Transverse colon (tissue), 4 donors: ENCODE measurements at places on chromosomes 1 and 21.

- no peak for DNase-seq
These were observed 1.7 kb upstream of the LAD1 start for GRCh38 chr1:201400852-201401230.

- no peak for DNase-seq
These were observed 78.1 kb downstream of the RERE start for GRCh38 chr1:8739377-8739776.

DNA sequence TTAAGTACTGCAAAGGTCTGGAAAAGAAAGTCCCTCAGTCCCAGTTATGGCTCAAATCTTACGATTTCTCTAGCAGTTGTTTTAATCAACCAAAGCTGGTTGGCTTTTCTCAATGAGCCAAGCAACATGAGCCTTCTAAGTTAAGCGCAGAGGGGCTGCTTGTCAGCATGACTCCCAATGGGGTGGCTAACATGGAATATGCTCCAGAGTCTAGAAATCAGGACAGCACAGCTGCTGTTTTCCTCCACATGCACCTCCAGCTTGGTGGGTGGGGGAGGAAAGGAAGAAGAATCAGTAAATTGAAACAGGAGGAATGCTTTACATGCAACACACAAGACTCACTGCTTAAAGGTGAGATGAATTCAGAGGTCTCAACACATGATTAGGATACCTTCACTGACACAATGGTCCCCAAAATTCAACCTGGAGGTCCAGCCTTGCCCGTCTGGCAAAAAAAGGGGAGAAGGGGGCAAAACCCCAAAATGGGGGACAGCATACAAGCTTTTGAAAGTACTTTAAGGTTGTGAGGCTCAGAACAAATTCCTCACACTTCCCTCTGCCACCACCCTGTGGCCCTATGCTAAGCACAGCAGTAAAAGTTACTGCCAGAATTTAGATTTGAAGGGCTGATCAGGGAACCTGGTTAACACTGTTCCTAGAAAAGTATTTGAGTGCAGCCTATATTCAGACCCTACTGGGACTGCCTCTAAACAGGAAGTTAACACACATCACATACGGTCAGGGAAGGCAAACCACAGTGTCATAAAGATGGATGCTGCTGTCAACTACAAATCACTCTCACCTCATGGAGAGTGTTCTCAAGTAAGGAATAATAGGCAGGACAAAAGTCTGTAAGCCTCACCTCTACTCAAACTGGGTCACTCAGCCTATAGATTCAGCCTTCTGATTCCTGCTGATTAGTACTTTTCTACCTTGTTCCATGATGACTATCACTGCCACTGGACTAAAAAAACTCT, 2.6 kb downstream of the GATAD2B start:
- no peak for DNase-seq

DNA sequence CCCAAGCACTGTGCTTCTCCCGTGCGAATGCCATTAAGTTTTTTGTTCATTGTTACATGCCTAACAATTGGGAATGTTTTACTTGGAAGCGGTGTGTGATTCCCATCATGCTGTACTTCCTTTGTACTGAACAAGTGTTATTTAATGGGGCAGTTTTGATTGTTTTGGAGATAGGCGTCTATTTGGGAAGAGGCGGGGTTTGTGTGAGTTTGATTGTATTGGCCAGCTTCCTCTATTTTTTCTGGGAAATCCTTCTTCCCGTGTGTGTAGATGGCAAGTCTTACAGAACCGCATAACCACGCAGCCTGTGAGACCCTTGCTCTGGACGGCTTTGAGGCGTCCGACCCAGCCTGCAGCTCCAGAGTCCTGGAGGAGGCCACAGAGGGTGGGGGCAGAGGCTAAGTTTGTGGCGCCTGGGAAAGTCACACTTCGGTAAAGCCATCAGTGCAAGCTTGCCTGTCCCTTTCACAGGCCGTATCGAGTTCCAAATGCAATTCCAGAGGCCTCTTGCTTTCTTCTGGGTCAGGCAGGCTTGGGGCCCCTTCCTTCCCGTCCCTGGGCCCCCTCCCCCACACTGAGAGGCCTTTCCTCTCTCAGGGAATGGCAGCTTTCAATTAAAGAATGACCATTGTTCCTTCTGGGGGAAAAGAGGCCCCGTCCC, 210.3 kb downstream of the TOMM20 start:
- DNase-seq = peak; percentile 17

- no peak for DNase-seq
These were observed 25.2 kb upstream of the KIF26B start for GRCh38 chr1:245129319-245130240.

DNA sequence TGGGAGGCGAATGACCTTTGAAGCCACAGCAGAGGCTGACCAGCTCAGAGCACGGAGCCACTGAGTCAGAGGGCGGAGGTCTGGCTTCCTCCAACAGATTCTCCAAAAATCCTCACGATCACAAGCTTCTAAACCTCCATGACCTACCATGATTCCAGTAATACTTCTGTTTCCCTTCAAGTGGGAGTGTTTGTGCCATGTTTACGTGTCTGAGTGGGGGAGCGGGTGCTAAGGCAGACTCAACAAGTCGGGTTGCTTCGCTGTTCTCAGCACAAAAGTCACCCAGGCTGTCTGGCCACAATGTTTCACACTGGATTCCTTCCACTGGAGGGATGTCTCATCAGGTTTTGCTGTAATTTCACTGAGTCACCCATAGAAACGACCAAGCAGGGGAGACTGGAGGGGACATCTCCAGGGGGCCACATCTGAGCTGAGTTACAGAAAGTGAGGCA, 86.2 kb downstream of the SLC66A1 start:
- peak; percentile 39 for DNase-seq

DNA sequence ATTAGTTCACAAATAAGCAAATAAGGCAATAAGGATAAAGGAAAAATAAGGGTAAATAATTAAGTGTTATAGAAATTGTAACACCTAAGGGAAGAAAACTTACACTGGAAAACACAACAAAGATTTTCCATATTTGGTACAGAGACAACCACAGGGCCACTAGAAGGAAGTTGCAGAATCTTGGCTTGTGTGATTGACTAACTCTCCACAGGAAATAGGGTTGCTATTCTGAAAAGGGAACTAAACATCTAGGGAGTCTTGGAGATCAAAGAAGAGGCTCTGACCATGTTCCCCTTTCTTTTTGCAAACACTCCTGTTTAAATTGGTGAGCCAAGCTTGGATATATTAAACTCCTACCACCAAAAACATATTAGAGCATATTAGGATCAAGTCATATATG, 59.1 kb downstream of the APCS start:
- DNase-seq = no peak

DNA sequence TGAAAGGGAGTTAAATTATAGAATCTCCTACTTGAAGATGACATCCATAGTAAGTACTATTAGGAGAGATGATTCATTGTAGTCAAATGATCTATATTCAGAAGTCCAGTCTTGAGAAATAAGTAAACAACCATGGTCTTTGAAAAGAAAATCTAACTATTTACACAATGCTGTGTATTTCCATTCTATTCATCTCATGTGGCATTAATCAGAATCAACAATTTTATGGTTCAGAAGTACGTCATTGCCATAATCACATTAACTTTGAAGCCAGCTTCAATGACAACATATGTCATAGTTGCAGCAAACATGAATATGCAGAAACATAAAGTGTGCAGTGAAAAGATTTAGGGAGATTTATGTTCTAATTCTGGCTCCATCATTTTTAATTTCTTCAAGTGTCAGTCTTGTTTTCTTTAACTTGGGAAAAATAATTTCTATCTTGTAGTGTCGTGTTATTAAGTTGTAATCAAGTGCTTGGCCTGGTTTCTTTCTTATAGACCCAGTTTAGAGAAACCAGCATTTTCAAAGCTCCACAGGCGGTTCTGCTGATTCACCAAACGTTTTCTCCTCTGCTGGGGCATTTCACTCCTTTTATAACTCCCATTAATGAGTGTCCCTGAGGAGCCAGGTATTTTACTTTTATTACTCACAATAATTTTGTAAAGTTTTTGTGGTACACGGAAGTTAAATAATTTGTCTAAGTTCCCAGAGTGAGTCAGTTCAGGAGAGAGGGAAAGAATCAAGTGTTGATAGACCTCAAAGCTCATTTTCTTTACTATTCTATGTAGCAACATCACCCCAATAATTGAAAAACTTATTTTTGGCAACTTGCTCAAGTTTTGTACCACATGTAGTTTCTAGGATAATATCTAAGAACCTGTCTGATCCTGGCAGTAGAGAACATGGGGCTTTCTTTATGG, 35.9 kb upstream of the PTGS2 start:
- no peak for DNase-seq

DNA sequence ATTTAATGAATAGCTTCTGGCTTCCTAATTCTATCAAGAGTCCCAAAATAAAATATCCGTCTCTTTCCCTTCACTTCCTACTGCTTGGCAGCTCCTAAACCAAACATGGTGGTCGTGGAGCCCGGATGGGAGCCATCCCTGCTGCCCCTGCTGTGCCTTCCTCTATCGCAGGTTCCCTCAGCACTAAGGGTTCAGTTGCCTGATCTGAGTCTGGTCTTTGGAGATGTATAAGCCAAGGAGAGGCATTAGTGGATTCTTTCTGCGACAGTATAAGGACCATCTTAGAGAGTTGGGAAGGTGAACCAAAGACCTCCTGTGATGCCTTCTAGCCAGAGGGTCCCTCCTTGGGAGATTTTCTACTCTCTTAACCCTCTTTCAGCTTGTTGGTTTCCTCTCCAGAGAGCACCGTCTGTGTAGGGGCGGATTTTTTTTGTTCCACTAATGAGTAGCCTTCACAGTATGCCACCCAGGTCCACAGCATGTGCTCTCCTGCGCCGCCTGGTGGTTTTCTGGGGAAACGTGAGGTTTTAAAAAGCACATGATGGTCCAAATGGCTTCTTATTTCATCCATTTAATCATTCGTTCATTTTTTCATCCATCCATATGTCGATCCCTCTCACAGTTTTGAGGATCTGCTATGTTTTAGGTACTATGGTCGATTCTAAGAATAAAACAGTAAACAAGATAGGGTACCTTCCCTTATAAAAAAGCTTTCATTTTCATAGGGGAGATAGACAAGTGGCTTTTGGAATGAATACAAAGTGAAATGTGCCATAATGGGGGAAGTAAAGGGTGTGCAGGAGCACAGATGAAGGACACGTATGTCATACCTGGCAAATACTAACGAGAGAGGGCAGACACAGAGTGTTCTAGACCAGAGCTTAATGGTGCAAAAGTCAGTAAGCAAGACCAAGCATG, 71.0 kb downstream of the NFASC start:
- DNase-seq = peak; percentile 73

- no peak for DNase-seq
These were observed 18.4 kb downstream of the DYNLT5 start for GRCh38 chr1:66770694-66771093.

GRCh38 chr1:112997781-112998180, 41.8 kb upstream of the SLC16A1 start:
- DNase-seq = no peak

DNA sequence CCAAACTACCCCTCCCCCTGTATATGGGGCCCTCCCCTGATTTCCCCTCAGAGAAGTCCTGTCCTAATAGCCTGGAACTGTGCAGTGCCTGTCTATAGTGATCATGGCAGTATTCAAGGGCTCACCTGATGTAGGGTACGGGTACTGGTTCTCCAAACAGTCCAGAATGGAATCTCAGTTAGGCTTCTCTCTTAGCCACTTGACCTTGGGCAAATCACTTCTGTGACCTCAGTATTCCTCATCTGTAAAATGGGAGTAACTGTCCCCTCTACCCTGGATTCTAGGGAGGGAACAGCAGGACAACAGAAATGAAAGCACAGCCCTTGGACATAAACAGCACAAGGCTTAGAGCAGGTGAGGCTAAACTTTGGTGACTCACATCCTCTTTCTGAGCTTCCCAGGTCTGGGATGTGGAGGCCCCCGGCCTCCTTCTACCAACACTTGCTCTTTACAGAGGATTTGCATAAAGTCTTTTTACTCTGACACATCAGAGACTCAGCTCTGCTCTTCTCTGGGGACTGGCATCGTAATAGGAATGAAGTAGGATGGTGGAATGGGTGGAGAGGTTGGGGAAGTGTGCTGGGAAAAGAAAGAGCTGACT, 20.0 kb upstream of the PDZK1IP1 start:
- no peak for DNase-seq

- peak; percentile 47 for DNase-seq
These were observed 1.5 kb downstream of the THEMIS2 start for GRCh38 chr1:27873671-27874384.

DNA sequence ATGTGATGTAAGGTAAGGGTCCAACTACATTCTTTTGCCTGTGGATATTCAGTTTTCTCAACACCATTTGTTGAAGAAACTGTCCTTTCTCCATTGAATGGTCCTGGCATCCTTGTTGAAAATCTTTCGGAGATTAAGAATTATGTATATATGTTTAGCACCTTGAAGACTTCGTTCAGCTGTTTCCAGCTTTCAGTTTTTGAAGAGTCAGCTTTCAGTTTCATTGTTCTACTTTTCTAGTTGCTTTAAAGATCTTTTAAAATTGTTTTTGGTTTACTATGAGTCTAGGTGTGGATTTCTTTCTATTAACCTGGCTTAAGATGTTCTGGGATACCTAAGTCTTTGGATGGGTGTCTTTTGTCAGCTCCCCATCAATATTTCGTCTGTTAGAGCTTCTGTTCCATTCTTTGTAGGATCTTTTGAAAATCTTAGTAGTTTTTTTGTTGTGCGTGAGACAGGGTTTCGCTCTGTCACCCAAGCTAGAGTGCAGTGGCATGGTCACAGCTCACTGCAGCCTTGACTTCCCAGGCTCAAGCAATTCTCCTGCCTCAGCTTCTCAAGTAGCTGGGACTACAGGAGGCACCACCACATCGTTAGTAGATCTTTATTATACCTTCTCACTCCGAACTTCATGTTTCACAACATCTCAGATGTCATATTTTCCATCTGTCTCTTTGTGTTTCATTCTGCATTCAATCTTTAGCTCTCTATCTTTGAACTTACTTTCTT, 353.5 kb upstream of the B3GALT2 start:
- peak; percentile 13 for DNase-seq

- DNase-seq = no peak
These were observed 476.7 kb downstream of the LTN1 start for GRCh38 chr21:28516021-28516420.

DNA sequence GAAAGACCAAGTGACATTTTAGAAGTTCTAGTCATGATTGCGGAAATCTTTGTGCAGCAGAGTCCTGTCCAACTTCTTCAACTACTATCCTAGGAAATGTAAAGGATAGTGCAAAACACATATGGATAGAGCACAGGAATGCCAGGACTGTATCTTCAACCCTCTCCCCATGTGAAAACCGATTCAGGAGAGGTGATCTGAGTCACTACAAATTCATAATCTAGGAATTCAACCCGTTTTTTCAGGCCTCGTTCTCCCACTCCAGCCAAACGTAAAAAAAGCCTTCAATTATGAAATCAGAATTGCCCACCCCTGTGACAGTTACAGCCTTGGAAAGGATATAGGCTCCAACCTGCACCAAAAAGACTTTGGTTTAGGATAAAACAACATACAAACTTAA, 52.9 kb upstream of the RGS1 start:
- DNase-seq = no peak

GRCh38 chr1:12124693-12125421, 41.9 kb upstream of the TNFRSF1B start:
- peak; percentile 78 for DNase-seq

- no peak for DNase-seq
These were observed 45.1 kb upstream of the GUCA2A start for GRCh38 chr1:42209526-42210251.

- no peak for DNase-seq
These were observed 1.2 kb upstream of the ST3GAL3 start for GRCh38 chr1:43705982-43706597.

- DNase-seq = no peak
These were observed 60.6 kb upstream of the AKT3 start for GRCh38 chr1:243910607-243911006.
